Caudate nucleus (tissue), 63 donors: ENCODE measurements at places on chromosomes 7 and 10.

DNA sequence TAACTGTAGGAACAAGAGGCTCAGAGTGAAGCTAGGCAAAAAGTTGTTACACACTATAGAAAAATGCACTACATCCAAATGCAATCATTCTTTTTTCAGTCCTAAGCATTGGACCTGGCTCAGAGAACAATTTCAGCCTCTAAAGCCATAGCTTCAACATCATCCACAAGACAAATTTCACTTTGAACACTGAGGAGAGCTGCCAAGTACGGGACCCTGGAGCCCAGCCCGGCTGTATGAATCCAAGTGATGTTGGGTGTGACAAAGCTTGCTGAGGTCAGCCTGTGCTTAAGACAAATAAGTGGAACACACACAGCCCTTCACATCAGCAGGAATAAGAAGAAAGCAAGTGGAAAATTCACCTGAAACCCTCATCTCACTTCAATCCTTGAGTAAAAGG, 233.1 kb upstream of the PFKP start:
- no peak for DNase-seq

DNA sequence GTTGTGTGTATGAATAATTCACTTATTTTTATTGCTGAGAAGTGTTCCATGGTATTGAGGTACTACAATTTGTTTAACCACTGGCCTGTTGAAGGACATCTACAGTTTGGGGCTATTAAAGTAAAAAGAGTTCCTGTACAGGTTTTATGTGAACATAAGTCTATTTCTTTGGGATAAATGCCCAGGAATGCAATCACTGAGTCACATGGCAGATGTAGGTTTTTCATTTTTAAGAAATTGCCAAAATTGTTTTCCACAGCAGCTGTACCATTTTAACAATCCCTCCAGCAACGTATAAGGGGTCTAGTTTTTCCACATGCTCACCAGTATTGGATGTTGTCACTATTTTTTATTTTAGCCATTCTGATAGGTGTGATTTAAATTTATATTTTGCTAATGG, 243.9 kb downstream of the TNS3 start:
- DNase-seq = no peak

- no peak for DNase-seq
Observed at GRCh38 chr7:79880312-79880711, 254.3 kb upstream of the GNAI1 start.

- no peak for DNase-seq
Observed at GRCh38 chr10:21487416-21488180, 37.9 kb downstream of the SKIDA1 start.

GRCh38 chr7:4612939-4613841, 68.9 kb upstream of the FOXK1 start:
- DNase-seq = no peak

GRCh38 chr7:39978230-39978934, 28.3 kb downstream of the CDK13 start:
- no peak for DNase-seq

GRCh38 chr7:47932466-47933037, 15.7 kb downstream of the PKD1L1 start:
- DNase-seq = no peak

DNA sequence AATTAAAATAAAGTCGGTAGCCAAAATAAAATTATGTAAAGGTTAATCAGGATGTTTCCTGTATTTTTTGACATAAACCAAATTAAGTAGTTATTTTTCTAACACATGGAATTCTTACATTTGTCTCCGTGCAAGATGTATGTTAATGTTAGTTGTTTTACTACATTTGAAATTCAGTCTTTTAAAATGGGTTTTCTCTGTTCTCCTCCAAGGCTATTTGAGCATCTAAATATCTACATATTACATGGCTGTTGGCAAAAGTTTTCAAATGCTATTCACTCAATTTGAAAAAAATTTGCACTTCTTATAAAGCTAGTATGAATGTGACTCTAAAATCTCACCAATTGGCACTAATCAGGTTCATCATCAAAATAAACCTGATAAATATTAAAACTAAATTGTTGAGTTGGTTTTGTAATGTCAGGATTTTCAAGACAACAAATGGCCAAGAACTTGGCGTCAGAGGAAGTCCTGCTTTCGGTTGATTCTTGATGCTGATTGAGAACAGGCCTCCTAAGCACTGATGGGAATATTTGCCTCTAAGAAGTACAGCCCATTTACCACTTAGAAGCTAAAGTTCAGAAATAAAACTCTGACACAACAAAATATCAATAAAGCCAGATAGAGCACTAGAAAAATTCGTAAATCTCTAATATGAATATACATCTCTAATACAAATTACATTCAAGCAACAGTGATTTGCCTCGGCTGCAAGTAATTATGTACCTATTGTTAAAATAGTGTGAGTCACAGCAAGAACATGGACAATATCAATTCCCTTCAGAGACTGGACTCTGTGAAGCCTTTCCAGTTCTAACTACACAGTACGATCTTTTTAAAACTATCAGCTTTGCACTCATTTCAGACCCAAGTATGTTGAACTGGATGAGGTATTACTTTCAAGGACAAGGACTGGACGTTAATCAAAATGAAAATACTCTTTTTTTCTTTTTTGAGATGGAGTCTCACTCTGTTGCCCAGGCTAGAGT, 733.1 kb upstream of the C7orf33 start:
- no peak for DNase-seq

DNA sequence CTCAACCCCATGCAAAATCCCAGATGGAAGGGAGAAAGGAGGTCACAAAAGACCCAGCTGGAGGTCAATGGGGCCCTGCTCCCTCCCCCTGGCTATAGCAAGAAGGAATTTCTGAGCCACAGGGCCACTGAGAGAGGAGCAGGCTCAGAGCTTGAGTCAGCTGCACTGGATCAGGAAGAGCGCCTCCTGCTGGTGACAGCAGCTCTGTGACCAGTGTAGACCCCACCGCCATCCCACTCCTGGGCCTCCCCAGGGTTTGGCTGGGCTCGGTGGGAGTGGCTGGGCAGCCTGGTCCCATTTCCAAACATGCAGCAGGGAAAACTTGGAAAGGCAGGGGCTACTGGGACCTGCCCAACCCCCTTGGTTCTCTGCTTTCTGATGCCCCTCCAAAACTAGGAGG, 31.5 kb upstream of the PRLHR start:
- DNase-seq = no peak

DNA sequence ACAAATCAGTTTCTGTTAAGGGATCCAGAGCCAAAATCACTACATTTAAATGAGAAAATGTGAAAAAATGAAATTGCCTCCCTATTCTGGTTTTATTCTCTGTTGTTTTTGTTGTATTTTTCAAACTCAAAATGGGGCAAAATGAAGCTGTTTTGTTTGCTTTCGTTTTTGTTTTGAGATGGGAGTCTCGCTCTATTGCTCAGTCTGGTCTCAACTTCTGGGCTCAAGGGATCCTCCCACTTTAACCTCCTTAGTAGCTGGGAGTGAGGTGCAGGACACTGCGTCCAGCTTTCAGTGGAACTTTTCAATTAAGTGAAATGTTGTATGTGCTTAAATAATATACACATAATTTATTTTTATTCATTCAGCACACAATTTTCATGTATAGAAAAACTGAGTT, 205.0 kb downstream of the SORCS1 start:
- no peak for DNase-seq

GRCh38 chr10:110566472-110567200, 859 bp upstream of the SMC3 start:
- no peak for DNase-seq

- no peak for DNase-seq
Observed at GRCh38 chr7:34354011-34354410, 304.0 kb upstream of the NPSR1 start.

DNA sequence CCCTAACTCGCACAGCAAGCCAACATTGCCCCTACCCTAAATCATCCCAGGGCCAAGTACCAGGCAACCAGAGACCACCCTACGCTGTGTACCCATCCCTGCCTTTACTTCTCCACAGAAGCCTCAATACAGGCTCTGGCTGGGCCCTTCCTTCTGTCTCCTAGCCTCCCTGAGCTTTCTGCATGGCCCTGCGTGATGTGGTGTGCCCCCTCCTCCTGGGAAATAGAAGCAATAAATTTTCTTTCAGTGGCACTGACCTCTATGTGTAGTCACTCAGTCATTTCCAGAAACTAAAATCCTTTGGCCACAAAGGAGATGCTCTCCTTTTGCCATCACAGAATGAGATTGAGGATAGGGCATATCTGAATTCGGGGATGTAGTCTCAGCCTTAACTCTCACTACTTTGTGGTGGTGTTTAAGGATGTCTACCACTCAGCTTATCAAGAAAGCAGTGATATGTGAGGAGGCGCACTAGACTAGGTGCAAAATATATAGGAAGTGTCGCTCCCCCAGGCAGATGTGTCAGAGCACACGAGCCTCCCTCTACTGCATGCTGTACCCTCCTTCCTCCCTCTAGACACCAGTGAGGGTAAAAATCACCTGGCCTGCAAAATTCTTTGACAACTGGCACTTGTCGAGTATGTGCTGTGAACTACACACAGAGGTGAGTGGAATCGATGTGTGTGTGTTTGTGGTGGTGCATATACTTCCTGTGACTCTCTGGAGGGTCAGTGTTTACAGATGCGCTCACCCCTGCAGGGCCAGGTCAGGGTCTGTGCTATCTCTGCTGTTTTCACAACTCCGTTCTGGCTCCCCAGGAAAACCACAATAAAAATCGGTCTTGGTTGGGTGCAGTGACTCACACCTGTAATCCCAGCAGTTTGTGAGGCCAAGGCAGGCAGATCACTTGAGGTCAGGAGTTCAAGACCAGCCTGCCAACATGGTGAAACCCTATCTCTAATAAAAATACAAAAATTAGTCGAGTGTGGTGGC, 825.9 kb upstream of the IGFBP3 start:
- no peak for DNase-seq

- no peak for DNase-seq
Observed at GRCh38 chr10:97328646-97329453, 5.7 kb downstream of the FRAT2 start.

DNA sequence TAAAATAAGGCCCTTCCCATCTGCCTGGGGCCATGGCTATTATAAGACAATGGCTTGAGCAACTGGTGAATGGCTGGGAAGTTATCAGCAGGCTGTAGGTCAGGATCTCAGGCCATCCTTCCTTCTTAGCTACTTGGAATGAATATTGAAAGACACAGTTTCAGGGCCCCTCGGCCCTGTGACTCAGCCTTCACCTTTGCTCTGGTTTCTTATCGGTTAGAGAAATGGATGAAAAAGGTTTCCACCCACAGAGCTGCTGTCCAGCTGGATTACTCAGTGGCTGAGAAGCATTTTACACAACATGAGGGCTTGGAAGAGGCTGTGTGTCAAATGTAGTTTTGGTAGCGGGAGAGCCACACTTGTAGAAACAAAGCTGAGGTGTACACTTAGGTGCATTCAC, 9.4 kb downstream of the ACSL5 start:
- no peak for DNase-seq

DNA sequence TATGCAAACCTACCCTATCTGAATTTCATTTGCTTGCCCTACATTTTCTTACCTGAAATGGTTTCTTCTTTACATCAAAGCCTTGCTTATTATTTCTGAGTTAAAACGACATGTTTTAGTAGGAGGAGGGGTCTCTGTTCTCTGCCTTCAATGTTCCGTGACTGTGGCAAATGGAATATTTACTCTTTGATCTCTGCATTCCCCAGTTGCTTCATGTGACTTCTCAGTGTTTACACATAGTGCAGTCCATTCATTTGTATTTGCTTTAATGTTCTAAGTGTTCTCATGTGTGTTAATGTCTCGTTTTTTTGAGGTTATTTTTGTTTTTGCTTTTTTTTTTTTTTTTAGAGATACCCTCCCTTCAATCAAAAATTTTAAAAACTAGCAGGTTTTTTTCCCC, 75.8 kb downstream of the GNAI1 start:
- DNase-seq = no peak

DNA sequence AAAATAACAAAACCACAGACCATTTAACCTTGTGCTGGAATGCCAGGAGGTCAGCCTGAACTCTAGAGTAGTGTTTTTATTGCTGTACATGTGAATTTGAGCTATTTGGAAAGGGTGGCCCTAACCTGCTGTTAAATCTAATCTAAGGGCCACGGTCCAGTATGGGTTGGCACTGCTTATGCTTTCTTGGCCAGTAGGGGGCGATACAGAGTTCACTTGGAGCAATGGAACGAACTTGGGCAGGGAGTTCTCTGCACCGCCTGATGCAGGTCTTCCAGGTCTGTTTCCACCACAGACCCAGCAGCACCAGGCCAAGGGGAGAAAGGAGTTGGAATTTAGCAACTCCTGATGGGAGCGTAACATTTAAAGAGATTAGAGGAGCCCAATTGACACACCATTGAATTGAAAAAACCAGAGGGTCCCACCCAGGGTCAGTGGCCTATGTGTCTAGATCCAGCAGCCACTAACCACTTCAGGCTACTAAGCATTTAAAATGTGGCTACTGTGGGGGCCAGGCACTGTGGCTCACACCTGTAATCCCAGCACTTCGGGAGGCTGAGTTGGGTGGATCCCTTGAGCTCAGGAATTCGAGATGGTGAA, 75.7 kb upstream of the EFCAB10 start:
- DNase-seq = no peak

GRCh38 chr10:67943917-67944316, 59.5 kb downstream of the SIRT1 start:
- no peak for DNase-seq

DNA sequence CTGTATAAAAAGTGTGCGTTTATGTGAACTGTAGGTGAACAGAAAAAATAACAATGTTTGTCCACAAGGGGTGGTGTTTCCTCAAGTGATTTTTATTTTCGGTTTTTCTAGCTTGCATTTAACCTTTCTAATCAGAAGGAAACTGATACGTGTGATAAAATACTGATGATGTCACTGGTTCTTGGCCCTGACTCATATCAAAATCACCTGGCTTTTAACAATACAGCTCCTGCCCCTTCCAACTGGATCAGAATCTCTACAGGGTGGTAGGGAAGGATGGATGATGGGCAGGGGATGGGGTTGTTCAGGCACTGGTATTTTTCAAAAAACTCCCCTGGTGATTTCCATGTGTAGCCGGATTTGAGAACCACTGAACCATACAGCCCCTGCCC, 10.9 kb downstream of the NPFFR1 start:
- DNase-seq = no peak

DNA sequence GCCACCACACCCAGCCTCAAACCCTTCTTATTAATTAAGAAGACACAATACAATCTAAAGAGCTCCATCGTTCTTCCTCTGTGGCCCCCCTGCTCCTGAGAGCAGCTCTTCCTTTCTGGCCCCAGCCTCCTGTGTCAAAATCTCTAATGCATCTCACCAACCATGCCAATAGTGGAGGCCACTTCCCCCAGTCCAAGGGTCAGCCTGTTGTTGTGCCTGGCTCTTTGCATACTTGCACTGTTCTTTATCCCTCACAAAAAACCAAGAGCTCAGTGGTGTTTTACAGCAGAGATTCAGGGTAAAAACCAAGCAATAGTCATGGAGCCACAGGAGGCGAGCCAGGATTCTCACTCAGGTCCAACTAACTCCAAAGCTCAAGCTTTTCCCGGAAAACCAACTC, 190.2 kb downstream of the GFRA1 start:
- no peak for DNase-seq

- no peak for DNase-seq
Observed at GRCh38 chr7:121273467-121274167, 55.2 kb upstream of the WNT16 start.
